Effector CD4-positive, alpha-beta T cell (primary cell): ENCODE measurements at places on chromosomes 6 and 20.

DNA sequence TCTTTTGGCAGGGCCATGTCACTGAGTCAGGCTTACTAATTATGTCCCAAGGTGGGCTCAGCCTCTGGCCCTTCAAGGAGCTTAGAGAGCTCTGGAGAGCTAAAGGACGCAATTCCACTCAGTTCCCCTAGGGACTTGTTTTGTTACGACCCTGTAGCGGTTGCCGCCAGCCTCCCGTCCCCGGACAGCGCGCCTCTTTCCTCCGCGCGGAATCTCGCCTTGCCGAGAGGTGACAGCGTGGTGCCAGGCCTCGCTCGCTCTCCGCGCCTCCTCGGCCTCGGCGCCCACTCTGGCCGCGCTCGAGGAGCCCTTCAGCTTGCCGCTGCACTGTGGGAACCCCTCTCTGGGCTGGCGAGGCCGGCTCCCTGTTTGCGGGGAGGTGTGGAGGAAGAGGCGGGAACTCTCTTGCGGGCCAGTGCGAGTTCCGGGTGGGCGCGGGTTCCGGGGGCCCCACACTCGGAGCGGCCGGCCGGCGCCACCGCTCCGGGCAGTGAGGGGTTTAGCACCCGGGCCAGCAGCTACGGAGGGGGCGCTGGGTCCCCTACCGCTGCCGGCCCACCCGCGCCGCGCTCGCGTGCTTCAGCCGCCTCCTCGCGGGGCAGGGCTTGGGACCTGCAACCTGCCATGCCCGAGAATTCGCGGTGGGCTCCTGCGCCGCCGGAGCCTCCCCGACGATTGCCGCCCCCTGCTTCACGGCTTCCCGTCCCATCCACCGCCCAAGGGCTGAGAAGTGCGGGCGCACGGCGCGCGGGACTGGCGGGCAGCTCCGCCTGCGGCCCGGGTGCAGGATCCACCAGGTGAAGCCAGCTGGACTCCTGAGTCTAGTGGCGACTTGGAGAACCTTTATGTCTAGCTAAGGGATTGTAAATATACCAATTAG, 9.9 kb upstream of the ZNF311 start:
- DNase-seq = no peak

GRCh38 chr20:53321596-53321995, 272.0 kb downstream of the ZNF217 start:
- DNase-seq = no peak

- DNase-seq = no peak
These were observed 11.2 kb upstream of the HEY2 start for GRCh38 chr6:125738276-125738675.

GRCh38 chr6:25042536-25042935, 106.8 kb upstream of the RIPOR2 start:
- DNase-seq = peak; percentile 32

- no peak for DNase-seq
These were observed 301.0 kb upstream of the SLC35B3 start for GRCh38 chr6:8736156-8736895.

DNA sequence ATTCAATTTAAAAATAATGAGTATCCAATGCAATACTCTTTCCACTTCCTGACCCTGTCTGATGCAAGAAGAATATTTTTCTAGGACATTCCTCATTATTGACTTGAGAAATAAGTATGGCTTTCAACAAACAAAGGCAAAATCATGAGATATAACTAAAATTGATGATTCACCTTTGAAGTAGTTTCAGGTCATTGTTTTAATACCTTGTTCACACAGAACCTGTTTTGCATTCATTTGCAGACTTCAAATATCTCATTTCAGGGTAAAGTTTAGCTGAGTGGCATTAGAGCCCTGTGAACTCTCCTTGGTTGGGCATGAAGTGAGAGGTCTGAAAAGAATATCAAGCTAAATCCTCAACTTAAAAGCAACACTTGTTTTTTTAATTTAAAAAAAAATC, 309.2 kb downstream of the NRN1 start:
- DNase-seq = no peak

DNA sequence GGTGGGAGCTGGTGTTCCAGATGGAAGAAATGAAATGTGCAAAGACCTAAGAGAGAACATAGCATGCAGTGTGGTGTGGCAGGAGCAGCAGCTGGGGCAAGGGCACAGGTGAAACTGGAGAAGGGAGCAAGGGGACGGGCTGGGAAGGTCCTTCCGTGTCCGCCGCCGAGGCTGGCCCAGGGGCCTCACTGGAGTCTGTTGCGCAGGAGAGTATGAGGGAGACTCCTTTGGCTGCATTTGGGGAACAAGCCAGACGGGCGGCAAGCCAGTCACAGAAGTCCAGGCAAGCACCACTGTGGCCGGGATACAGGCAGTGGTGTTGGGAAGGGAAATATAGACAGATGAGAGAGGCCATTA, 77.7 kb downstream of the GJA10 start:
- no peak for DNase-seq

GRCh38 chr20:56943946-56944945, 315.1 kb downstream of the TFAP2C start:
- no peak for DNase-seq

- no peak for DNase-seq
These were observed 72.7 kb downstream of the METTL24 start for GRCh38 chr6:110285306-110286060.

GRCh38 chr20:40442181-40442963, 246.7 kb downstream of the MAFB start:
- DNase-seq = no peak

- no peak for DNase-seq
These were observed 93.6 kb downstream of the ANKRD6 start for GRCh38 chr6:89526563-89526869.

DNA sequence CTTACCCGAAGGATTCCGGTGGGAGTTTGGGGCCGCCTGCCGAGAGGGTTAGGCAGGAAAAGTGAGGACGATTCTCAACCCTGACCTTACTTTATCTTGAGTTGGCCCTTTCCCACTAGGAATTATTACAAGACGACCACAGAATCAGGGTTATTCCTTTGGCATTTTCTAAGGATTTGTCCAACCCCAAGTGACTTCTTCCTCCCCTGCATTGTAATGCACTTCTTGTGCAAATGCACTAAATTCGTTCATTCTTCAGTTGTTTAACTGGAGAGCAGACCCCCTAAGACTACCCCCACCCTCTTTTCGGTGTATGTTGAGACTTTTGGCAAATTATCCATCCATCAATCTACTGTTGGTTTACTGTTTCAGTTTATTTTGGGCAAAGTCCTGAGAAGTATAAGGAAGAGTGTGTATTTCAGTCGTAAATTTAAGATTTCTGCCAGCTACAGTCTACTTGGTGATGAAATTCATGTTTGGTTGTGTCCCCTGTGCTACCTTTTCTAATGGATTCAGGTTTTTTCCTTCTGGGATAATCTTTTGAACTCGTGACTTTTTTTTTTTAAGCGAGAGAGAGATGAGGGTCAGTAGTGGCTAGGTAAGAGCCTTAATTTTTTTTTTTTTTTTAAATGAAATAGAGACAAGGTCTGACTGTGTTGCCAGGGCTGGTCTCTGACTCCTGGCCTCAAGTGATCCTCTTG, 611 bp upstream of the TMEM217 start:
- no peak for DNase-seq

DNA sequence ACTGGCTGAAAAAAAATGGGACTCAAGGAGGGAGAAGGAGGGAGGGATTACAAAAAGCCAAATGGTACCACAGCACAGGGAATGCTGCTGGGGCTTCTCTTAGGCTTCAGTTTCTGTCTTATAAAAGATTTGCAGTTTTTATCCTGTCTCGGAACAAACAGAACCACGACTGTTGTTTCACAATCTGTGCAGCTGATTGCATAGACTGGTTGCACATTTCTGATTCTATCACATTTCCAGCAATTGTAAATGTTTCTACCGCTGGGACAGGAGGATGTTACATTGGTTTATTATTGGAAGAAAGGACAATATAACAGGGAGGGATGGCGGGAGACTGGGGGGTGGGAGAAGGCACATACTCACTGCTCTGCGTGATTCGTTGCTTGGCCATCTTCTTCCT, 73.5 kb upstream of the ARID1B start:
- DNase-seq = no peak

- no peak for DNase-seq
These were observed 49.6 kb downstream of the CDK5RAP1 start for GRCh38 chr20:33351696-33352095.

DNA sequence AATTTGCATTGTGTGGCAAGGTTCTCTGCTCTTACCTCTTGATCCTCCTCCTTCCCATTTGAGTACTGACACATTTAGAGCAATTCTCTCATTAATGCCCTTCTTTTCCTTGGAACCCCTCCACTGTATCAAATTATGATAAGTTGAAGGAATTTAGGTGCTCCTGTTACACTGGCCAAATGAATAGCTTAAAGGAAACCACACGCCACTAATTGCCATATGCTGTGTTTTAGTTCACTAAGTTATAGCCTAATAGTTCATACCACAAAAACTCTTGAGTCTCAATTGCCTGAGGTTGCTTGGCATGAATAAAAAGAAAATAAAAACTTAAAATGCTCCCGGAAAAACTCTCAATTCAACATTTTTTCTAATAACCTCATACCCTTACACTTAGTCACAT, 1239.3 kb downstream of the EPHA7 start:
- no peak for DNase-seq

GRCh38 chr20:37218441-37218840, 39.1 kb upstream of the MROH8 start:
- no peak for DNase-seq

DNA sequence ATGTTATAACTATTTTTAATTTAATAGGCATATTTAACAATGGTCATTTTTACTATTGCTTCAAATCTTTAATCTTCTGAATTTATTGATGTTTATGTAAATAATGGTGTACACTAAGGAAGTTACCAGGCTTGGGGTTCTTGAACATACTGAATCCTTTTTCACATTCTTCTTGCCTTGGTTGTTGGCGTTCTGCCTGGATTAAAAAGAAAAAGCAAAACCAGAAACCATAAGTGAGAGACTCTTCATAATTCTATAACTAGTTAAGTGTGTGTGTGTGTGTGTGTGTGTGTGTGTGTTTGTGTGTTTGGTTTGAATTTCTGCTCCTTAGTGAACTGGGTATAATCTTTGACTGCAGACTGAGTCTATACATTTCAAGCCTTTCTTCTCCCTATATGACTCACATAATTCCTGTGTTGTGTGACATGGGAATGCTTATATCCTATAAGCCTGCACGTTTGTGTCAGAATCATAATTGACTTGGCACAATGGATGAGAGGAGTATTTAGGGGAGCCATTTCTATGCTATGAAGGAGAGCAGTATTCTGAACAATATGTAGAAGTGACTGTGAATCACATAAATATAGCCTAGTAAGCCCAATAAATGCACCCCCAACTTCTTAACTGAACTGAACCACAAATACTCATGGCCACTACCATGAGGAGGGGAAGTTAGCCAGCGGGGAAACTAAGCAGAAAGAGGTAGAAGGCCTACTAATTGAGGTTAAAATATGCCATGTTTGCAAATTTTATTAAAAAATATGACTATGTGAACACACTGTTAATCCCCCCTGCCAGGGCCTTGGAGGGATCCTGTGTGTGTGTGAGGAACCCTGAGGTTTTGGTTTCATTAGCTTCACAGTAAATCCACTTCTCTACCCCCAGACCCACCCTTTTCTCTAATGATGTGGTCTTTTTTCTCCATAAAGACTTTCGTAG, 425.5 kb downstream of the BCKDHB start:
- no peak for DNase-seq

DNA sequence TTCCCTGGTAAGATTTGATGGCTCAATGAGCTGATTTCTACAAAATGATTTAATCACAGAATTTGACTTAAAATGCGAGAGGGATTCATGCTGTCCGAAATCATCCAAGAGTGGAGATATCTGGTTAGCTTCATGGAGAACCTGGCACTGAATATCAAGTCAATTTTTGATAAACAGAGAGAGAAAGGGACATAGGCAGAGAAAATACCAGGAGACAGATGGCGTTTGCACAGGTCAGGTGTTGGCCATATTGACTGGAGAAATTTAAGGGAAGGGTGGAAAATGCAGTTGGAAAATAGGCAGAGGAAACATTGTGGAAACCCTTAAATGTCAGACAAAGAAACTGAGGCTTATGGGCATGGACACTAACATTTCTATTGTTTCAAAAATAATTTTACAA, 47.0 kb downstream of the BCAS1 start:
- DNase-seq = no peak

GRCh38 chr20:41386502-41387427, 20.1 kb upstream of the EMILIN3 start:
- DNase-seq = no peak

- no peak for DNase-seq
These were observed at the start of gene DSP for GRCh38 chr6:7541175-7542064. Gene DSP, plus strand, starts transcription at chr6:7541671. Its CDS starts 245 bp downstream, at chr6:7541916.

DNA sequence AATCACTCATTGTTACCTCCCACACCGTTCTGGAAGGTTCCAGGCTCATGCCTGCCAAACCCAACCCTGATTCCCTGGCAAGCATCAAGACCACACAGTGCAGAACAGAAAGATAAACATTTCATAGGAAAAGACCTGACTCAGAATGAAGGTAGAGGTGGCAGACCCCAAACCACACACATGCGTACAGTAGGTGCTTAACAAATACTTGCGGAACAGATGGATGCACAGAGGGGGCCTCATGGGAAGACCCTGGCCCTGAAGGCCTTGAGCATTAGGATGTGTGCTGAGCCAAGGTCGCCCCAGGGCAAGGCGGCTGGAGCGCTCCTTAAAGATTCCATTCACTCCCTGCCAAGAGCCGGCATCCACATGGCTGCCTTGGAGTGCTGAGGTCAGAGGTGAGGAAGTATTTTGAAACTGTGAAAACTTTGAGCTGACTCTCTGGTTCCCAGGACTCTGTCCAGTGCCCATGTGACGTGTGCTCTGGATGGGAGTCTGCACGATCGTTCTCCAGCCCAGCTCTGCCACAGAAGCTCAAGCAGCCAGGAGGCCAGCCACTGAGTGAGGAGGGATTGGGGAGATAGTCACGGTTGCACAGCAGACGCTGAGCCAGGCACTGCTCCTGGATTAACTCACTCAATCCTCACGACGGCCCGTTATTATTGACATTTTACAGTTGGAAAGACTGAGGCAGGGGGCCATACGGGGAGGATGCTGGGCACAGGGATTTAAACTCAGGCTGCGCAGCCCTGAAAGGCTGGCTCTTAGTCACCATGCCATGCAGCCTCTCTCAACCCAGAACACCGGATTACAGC, 65.5 kb upstream of the AFDN start:
- no peak for DNase-seq

- DNase-seq = no peak
These were observed 187.8 kb downstream of the SYNDIG1 start for GRCh38 chr20:24657196-24657595.

DNA sequence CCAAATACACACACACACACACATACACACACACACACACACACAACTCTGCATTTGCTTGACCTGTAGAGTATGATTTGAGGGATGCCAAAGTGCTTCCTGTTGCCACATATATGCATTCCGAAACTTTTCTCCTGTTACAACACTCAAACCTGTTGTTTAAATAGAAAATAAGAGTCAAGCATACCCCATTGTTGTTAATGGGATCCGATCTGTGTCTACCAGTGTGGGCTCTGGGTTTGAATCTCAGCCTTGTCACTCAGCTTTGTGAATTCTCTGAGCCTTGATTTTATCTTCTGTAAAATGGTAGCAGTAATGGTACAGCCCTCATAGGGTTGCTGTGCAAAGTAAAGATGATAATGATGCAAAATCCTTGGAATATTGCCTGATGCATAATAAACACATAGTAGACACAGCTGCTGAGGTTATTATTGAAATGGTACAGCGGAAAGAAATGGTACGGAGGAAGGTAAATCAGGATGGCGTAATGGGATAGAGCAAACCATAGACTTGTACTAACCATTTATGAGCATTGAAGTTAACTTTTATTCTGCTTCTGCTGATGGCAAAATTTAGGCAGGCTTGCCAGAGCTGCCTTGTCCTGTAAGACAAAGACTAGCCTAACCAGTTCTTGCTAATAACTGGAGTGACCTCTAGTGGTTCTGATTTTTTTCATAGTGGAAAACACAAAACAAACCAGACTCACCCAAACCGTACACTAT, 113.5 kb upstream of the PHACTR1 start:
- no peak for DNase-seq
